ENCODE measurements at places on chromosomes 5 and 9.

DNA sequence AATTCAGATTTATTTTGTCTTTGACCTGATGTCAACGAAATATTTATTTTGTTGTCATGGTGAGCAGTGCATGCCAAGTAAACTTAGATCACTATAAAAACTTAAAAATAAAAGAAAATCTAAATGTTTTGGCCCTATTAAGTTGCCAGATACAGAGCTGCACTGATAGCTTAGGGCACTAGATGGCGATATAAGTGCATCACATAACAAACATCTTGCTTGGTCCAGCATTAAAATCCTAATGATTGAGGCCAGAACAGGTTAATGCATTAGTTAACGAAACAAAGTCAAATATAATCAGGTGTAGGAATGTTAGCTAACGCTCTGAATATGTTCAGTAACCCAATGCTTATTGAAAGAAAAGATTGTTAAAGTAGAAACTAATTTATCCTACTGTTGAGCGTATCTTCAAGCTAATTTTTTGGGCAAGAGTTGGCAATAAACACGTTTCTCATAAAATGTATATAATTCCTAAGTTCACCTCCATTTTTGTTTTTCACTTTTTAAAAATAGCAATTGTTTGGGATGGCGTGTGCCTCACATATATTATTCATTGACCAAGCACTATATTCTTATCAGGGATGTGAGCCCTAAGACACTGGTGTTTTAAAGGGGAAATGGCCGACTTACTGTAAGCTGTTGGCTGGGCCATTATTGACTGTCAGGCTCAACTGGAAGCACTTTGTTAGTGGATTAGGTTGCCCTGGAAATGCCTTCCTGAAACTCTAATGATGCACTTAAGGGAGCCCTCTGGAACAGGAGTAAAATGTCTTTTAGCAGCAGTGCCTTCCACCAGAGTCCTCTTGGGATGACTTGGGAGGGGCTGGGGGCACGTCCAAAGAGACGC lies 33.3 kb downstream of the KCTD16 start:
- DNase-seq, result no peak

DNA sequence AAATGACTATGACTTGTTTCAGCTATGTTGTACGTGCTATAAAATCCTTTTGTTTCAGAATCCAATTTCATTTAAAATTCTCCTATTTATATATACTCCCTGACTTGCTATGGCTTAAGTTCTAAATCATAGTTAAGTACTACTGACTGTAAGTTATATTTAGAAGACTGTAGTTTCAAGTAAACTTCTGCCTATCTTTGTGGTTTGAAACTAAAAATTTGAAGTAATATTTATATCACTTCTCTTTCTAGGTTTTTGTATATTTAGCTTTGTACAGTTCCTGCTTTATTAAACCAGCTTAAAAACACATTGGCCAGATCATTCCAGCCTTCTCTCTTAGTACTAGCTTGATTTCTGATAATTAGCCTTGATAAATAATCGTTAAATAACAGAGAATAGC lies 196.3 kb downstream of the MLLT3 start:
- DNase-seq, result no peak

DNA sequence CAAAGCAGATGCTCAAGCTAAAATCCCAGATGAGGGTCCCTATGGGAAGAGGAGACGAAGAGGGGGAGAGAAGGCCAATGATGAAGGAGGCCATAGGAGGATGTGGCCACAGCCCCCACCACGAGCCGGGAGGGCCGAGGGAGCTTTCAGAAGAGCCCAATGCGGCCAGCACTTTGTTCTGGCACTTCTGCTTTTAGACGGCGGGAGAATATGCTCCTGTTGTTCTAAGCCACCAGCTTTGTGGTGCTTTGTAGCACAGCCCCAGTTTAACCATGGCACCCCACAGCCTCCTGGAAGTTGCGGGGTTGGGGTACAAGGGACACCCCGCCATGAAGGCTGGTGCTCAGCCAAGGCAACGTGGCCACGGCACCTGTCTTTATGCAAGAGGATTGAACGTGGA lies 33.4 kb downstream of the LPCAT1 start:
- no peak for DNase-seq

DNA sequence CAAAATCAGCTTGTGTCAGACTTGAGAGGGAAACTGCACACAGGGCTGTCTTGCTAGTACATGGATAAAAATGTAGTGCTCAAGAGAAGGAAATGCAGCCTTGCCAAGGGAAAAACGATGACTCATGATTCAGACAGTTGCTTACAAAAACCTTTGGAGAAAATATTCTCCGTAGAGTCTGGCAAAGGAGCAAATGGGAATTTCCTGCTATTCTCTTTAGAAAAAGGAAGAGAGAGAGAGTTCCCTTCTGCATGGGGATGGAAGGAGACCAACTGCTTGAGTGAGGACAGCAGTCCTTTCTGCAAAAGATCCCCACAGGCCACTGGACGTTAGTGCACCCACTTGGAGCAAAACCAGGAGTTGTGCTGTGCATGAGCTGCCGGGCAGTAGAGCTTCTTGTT lies 7.6 kb downstream of the IFNB1 start:
- DNase-seq, result peak; percentile 39

DNA sequence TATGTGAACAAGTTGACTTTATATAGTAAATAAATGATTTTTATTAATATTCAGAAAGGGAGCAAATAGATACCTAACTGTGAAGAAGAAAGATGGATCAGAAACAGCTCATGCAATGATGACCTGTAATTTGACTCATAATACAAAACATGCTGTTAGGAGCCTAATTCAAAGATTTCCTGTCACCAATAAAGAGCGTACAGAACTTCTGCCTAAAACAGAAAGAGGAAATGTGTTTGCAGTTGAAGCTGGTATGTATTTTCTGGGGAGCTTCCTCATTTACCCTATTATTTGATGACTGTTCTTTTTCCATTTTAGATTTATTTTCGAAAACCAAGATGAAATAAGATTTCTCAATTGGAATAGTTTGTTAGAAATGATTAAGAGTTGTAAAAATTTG lies 11.4 kb downstream of the YTHDC2 start:
- no peak for DNase-seq

- DNase-seq, result no peak
These were observed 68.2 kb upstream of the CKMT2 start for GRCh38 chr5:81164936-81165335.

- no peak for DNase-seq
These were observed 6.3 kb upstream of the CAMK2A start for GRCh38 chr5:150295741-150296486.

GRCh38 chr9:69815313-69815712 lies 5.3 kb upstream of the CFAP95 start:
- no peak for DNase-seq

GRCh38 chr5:54421976-54422375 lies 33.5 kb upstream of the HSPB3 start:
- DNase-seq, result no peak

- no peak for DNase-seq
These were observed 290.4 kb upstream of the PDE4D start for GRCh38 chr5:60183881-60184280.

DNA sequence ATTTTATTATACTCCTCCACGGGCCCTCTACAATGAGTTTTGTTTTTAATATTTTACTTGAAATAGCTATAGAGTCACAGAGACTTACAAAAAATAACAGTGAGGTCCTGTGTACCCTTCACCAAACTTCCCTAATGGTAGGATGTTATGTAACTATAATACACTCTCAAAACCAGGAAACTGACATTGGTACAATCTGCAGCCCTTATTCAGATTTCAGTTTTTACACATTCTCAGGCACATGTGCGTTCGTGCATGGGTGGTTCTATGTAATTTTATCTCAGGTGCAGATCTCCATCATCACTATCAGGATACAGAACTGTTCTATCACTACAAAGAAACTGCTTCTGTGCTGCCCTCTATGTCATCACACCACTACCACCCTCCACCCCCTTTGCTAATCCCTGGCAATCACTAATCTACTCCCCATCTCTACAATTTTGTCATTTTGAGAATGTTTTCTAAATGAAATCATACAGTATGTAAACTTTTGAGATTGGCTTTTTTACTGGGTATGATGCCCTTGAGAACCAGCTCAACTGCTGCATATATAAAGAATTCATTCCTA lies 16.4 kb downstream of the RAB14 start:
- no peak for DNase-seq

- DNase-seq, result no peak
These were observed 66.4 kb upstream of the ZNF608 start for GRCh38 chr5:124812771-124813358.

Data from C1 segment of cervical spinal cord (tissue), 14 donors.